Fibroblast of skin of scalp (primary cell): ENCODE measurements at places on chromosomes 3 and 15.
A peak's percentile ranks its signal among the peaks of the same experiment; 100 is the strongest.

DNA sequence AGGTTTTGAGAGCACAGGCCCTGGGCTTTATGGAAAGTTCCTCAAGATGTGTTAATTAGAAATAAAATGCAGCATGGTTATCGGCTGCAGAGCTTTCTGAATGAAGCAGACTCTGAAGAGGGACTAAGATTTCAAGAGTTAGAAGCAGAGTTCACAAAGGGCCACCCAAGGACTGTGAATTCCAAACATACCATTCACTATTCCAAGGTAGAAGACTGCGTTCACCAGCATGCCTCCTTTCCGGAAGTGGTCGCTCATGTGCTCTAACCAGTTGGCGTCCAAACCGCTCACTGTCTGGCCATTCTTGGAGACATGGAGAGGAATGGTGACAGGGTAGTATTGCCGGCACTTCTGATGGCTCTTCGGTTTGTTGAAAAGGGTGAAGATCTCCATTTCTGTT lies 104.9 kb downstream of the OXNAD1 start:
- DNase-seq: peak; percentile 60

DNA sequence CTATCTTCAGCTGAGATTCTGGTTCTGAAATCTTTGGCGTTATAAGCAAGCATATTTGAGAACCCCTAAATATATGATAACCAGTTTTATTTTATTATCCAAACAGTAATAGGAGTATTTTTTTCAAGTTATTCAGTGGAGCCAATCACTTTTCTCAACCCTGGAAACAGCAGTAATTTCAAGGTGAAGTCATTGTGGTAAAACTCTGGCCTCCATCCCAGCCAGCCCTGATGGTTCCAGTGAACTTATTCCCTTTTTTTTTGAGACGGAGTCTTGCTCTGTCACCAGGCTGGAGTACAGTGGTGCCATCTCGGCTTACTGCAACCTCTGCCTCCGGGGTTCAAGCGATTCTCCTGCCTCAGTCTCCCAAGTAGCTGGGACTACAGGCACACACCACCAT lies 545.4 kb upstream of the IL12A start:
- no peak for DNase-seq

GRCh38 chr3:177983320-177983719 lies 552.9 kb upstream of the KCNMB2 start:
- DNase-seq: peak; percentile 29

DNA sequence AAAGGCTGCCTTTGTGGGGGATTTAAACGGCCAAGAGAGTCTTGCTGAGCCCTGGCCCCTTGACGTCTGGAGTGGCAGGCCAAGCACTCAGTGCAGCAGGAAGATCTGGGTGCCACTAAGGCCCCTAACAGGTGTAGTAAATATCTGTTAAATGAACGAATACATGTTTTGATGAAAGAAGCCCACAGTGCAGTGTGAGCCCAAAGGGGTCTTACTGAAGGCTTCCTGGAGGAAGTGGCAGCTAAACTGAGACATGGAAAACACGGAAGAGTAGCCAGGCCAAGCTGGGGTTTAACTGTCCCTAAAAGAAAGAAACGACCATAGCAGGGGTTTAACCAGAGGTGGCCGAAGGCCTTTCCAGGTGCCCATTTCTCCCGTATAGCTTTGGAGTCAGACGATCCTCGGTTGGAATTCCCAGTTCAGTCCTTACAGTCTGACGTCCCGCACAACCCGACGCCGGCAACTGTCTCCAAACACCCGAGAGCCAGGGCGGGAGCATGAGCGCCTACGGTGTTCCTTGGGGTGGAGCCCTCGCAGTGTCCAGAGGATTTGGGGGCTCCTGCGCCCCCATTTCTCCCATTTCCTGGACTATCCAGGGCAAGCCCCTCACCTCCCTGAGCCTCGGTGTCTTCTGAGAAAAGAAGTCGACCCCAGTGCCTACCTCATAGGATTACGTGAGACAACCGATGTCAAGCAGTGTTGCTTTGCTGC lies 910 bp upstream of the ABHD6 start:
- no peak for DNase-seq

- no peak for DNase-seq
These were observed 95.9 kb upstream of the PRR20G start for GRCh38 chr3:127383656-127384179.

DNA sequence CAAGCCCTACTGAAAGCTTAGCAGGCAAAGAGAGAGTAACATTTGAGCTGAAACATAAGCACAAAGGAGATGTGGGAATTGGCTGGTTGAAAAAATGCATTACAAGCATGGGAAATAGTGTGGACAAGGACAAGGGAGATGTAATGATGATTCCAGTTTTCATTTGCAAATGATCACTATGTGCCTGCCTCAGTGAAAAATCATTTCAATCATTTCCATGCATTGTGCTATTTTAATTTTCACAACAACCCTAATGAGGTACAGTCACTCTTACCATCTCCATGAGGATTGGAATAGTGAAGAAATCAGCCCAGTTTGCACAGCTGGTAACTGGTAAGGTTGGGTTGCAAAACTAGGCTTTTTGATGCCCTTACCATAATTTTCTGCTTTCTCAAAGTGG lies 123.2 kb downstream of the ARNT2 start:
- DNase-seq: no peak

DNA sequence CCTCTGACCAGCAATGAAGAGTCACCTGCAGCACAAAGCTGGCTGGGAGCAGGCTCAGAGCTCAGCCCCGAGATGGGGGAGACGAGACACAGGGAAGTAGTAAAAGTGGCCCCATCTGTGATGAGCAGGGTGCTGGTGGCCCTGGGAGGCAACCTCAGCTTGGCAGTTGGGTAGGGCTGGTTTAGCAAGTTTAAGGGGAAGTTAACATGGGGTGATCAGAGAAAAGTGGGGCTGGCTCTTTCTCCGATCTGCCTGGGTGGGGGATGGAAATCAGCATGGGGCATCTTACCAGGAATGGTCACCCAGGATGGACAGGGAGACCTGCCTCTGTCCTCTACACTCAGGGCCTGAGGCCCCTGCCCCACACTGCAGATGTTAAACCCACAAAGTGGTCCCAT lies 29.9 kb upstream of the SFMBT1 start:
- no peak for DNase-seq

DNA sequence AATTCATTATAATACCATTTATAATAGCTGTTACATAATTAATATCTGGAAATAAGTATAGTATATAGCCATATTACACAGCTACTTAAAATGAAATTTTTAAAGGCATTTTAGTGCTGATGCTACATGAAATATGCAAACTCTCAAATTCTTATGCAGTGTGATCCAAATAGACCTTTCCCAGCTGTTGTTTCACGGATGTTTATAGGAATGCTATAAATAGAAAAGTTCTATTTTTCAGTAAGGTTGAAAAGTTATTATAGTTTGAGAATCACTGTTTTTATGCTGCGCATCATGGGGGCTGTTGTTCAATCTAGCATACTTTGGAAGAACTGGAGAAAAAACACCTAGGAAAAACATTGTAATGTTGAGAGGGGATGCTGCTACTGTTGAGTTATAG lies 147.7 kb upstream of the TRIM42 start:
- no peak for DNase-seq

DNA sequence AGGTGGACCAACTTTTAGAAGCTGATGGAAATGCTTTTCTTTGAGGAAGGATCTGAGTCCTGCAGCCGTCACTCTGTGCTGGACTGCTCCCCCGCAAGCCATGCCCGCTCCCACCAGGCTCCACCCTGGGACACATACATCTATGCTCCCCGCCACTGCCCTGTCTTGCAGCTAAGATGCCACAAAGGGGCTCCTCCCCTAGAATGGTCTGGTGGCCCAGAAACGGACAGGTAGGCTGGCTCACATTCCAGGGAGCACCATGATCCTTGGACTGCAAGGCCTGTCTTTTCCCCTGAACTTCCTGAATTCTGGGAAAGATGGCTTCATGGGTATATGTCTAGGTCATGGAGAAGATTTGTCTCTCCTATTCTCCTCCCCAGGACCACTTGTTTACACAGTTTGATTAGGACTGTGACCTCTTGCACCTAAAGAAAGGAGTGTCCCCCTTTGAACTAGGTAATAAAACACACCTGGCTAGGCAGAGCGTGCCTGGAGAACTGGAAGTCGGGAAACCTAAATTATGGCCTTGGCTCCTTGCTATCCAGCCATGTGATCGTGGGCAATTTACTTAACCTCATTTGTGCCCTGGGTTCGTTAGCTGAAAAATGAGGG lies 220.9 kb upstream of the BHLHE40 start:
- DNase-seq: no peak
